RKO (cell line): ENCODE measurements at places on chromosomes 5 and 9.

DNA sequence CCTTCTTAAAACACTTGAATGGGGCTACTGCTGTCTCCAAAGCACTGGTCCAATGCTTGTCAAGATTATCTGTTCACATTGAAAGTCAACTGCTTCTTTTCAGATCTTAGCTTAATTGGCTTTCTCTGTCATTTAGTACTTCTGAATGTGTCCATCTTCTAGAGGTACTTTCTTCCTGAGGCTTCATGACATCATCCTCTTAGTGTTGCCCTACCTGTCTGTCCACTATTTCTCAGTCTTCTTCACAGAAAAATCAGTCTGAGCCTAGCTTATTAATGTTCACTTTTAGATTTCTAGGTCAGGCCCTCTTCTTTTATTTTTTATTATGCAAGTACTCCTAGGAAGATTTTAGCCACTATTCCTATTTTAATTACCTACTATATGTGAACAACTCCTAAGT, 899.9 kb downstream of the DTWD2 start:
- DNase-seq: no peak

GRCh38 chr9:103025796-103026195, 30.7 kb downstream of the CYLC2 start:
- DNase-seq: no peak

GRCh38 chr9:27659571-27659970, 86.3 kb upstream of the C9orf72 start:
- no peak for DNase-seq

GRCh38 chr5:1029282-1029944, 20.8 kb downstream of the NKD2 start:
- DNase-seq: no peak

DNA sequence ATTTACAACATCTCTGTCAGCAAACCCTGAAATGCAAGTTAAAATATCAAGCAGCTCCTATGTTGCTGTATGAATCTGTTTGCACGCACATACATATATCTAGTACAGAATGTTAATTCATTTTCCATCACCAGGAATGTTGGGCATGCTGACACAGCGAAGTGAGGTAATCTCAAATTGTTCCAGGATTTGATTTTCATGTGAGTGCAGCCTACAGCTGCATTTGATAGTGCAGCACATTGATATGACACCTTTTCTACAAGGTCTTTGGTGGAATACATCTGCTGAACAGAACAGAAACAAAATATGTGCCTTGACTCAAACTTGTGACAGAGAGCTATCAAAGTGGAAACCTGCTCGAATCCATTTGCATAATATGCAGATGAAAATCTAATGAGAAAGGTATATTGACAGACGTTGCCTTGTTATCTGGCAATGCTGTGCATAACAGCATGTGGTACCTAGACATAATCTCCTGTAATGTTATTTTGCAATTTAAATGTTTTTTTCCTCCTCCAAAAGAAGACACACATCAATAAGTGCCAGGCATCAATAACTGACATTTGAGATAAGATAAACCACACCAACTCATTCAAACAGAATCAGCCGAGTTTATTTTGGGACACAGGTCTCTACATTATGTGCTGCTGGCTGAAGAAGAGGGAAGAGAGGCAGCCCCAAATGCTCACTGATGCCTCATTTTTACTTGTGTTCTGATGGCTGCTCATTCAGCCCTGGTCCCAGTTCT, 512.2 kb downstream of the ZNF608 start:
- DNase-seq: no peak

- no peak for DNase-seq
Measured at GRCh38 chr9:130328349-130328801, 62.8 kb downstream of the HMCN2 start.

DNA sequence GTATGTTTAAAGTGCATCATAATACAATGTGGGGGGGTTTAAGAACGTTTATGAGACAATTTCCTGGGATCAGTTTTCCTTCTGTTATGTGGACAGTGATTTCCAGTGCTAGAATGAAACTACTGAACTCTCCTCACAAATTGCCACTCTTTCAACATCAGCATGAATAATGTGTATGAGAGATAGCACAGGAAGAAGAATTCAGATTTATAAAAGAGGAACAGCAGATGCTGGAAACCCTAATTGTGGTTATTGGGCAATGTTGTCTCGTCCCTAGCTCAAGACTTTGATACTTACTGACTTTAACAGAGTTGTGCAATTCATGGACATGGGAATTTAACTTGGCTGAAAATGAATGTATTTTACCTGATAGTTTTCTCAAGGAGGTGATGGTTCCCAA, 410.8 kb upstream of the MEF2C start:
- no peak for DNase-seq

DNA sequence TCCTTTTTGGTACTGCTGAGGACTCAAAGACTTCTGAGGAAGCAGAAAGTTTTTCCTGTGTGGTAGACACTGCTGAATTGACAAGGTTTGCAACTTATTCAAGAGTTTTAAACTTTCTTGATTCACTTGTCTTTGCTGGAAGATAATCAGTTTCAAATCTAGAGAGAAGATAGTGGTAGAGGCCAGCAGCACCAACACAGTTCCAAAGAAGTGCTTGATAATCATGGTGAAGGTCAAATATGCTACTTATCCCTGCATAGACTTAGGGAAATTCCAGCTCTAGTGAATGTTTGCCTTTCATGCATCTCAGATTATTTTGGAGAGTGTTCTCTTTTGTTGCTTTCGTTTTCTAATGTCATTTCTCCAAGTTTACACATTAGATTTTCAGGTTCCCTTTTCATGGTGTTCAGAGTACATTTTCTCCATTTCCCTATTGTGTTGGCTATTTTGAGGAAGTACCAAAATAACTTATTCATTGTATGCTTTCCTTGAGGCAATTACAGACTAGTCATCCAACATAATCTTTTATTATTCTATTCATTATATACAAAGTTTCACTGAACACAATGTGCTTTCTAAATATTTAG, 550 bp downstream of the IFNE start:
- DNase-seq: no peak

DNA sequence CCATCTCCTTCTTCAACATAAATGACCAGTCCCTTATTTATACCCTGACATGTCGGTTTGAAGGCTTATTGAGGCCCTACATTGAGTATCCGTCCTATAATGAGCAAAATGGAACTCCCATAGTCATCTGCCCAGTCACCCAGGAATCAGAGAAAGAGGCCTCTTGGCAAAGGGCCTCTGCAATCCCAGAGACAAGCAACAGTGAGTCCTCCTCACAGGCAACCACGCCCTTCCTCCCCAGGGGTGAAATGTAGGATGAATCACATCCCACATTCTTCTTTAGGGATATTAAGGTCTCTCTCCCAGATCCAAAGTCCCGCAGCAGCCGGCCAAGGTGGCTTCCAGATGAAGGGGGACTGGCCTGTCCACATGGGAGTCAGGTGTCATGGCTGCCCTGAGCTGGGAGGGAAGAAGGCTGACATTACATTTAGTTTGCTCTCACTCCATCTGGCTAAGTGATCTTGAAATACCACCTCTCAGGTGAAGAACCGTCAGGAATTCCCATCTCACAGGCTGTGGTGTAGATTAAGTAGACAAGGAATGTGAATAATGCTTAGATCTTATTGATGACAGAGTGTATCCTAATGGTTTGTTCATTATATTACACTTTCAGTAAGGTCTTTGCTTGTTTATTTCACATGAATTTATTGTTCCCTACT, 38.2 kb upstream of the BTNL3 start:
- DNase-seq: peak; percentile 56

GRCh38 chr9:91720751-91721705, 229.0 kb downstream of the ROR2 start:
- DNase-seq: no peak

- no peak for DNase-seq
Measured at GRCh38 chr5:38404667-38405276, 146.4 kb downstream of the EGFLAM start.
